ENCODE measurements at places on chromosomes 13 and 19.

- DNase-seq = no peak
Measured at GRCh38 chr19:30144242-30144758, 202.3 kb downstream of the URI1 start.

- peak; percentile 49 for DNase-seq
Measured at GRCh38 chr19:50328224-50328872, 829 bp downstream of the KCNC3 start.

DNA sequence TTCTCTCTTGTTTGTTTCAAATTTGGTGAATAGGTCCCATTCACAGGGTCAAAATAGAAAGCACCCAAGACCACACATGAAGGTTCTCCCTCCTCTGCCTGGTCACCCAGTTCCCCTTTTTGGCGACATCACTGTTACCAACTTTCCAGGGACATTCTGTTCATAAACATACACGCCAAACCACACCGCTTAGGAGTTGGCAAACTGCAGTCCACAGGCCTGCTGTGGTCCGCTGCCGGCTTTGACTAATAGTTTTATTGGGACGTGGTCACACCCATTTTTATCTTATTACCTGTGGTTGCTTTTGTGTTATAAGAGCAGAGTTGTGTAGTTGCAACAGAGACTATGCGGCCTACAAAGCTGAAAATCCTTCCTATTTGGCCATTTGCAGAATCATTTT is 24.2 kb downstream of the UHRF1 start:
- no peak for DNase-seq

DNA sequence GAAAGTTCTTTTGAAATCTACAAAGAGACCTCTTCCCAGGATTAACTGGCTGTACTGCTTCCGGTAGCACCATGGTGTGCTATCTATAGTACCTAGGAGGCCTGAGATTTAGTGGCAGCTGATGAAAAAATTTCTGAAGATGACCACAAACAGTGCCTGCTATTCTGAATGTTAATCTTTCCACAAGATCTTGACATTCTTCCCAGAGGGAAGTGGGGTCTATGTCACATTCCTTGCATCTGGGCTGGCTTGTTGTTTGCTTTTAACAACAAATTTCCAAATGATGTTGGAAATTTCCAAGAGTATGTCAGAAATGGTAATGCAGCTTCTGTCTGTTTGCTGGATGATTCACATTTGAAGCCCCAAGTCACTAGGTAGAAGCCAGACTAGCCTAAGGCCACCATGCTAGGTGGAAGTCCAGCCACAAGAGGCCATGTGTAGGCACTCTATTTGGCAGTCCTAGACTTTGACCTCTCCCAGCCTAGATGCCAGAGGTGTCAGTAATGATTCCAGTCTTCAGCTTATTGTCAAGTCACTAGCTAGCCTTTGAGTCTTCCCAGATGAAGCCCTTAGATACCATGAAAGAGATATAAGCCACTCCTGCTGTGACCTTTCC is 22.1 kb downstream of the SPART start:
- DNase-seq = no peak

GRCh38 chr13:99064624-99065234 is 86.9 kb upstream of the DOCK9 start:
- no peak for DNase-seq
